ENCODE measurements at places on chromosomes 1 and 21. TPM values are rescaled to one million over a fixed set of nuclear protein-coding genes. Genes with fewer than 3 reads are reported as not detected.
A peak's percentile ranks its signal among the peaks of the same experiment; 100 is the strongest.

DNA sequence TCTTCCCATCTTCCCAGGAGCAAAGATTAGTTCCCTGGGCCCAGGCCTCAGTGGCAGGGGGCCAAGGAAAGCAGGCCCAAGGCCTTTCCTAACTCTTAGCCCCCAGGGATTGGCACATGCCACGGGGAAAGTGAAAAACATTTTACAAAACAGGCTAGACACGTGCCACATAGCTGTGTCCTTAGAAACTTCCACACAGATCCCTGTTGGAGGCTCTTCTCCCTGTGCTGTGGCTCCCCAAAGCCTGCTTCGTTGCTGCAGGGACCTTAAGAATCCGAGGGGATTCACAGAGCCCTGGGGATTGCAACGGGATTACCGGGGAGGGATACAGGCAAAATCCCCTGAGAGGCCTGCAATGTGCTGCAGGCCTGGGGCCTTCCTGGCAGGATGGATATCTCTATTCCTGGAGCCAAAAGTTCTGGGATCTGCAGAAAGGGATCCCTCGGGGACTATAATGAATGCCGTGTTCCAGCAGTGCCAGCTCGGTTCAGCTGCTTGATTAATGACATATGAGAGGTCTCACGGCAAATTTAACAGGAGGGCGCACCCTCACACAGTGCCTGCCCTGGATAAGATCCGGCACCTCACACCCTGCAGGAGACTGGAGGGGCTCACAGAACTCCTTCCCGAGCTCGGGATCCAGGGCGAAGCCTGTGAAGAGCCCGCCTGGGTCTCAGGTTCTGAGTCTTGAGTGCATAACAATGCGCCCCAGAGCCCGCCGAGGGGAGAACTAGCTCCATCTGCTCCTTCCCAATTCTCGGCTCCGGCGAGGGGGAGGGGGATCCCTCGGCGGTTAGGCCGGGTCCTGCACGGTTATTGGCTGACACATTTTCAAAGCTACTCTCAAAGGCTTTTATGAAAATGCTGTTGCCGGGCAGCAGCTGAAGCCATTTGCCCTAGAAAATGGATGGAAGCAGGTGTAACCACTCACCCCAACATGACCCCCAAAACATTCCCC lies 15.3 kb upstream of the RGS8 start:
- DNase-seq: no peak
- no peak overlapping the region for H3K4me3 ChIP-seq
- H3K27ac ChIP-seq: no peak overlapping the region
- no peaks in the 10 kb centered on the region for H3K36me3 ChIP-seq

DNA sequence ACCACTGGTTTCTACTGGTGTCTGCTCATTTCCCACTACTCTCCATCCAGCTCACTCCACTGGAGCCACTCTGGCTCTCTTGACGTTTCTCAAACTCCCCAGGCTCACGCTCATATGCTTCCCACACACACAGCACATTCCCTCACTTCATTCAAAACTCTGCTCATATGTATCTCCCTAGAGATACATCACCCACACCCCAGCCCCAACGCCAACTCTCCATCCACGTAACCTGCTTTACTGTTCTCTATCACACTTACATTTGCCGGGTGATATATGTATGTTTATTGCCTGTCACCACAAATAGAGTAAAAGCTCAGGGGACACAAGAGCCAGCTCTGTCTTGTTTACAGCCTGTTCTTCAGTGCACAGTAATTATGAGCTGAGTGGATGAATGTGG lies 22.2 kb downstream of the EBNA1BP2 start:
- peaks cover 7% of the 10 kb centered on the region for H3K4me1 ChIP-seq
- DNase-seq: no peak
- no peak overlapping the region for H3K27ac ChIP-seq
- H3K36me3 ChIP-seq: no peaks in the 10 kb centered on the region
- H3K4me3 ChIP-seq: no peak overlapping the region

GRCh38 chr1:8821084-8821483 lies 3.6 kb upstream of the RERE start:
- no peaks in the 10 kb centered on the region for H3K36me3 ChIP-seq
- H3K4me1 ChIP-seq: peaks cover under 1% of the 10 kb centered on the region
- no peaks in the 10 kb centered on the region for H3K27me3 ChIP-seq
- DNase-seq: no peak

GRCh38 chr1:42128964-42129363 lies 24.2 kb upstream of the GUCA2B start:
- no peaks in the 10 kb centered on the region for H3K4me1 ChIP-seq
- H3K27me3 ChIP-seq: no peaks in the 10 kb centered on the region
- no peaks in the 10 kb centered on the region for H3K36me3 ChIP-seq
- H3K27ac ChIP-seq: no peak overlapping the region
- DNase-seq: no peak

DNA sequence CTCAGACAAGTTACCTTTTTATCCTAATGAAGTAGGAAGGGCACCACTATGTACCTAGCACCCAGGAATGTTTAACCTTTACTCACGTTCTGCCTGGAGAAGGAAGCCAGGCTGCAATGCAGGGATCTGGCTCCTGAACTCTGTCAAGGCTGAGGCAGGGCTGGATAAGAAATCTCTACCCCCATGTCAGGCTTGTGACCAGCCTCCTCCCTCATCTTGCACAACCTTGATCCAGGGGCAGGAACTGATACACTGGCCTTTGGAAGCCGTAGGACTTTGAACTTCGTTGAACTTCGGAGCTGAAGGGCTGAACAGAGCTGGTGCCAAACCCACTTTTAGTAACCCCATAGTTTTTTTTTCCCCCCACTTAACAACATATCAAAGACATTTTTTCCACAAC lies 8.0 kb upstream of the AKR1A1 start:
- no peaks in the 10 kb centered on the region for H3K36me3 ChIP-seq
- peaks cover 35% of the 10 kb centered on the region for H3K4me1 ChIP-seq
- H3K4me3 ChIP-seq: no peak overlapping the region
- no peak overlapping the region for H3K27ac ChIP-seq

- no peak overlapping the region for H3K4me3 ChIP-seq
- no peaks in the 10 kb centered on the region for H3K27me3 ChIP-seq
- no peak overlapping the region for H3K27ac ChIP-seq
- DNase-seq: no peak
- no peaks in the 10 kb centered on the region for H3K36me3 ChIP-seq
- no peaks in the 10 kb centered on the region for H3K4me1 ChIP-seq
Observed at GRCh38 chr1:73366734-73367413, 831.1 kb downstream of the LRRIQ3 start.

GRCh38 chr1:16960560-16961296 lies 19.7 kb downstream of the MFAP2 start:
- peak overlapping the region; percentile 8 for H3K27ac ChIP-seq
- peak; percentile 72 for DNase-seq
- peaks cover 3% of the 10 kb centered on the region for H3K36me3 ChIP-seq
- H3K27me3 ChIP-seq: no peaks in the 10 kb centered on the region

DNA sequence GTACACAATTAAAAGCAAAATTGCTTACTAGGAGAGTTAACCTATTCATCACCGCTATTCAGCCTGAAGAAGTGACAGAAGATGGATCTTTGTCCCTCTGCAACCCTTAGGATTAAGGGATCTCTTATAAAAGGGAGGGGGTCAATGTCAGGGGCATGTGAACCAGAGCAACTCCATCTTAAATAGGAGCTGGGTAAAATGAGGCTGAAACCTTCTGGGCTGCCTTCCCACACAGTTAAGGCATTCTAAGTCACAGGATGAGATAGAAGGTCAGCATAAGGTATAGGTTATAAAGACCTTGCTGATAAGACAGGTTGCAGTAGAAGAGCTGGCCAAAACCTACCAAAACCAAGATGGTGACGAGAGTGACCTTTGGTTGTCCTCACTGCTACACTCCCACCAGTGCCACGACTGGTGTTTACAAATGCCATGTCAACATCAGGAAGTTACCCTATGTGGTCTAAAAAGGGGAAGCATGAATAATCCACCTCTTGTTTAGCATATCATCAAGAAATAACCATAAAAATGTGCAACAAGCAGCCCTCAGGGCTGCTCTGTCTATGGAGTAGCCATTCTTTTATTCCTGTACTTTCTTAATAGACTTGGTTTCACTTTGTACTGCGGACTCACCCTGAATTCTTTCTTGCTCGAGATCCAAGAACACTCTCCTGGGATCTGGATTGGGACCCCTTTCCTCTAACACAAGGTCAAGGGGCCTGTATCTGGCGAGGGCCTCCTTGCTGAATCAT lies 35.3 kb upstream of the NEK2 start:
- DNase-seq: no peak
- H3K36me3 ChIP-seq: no peaks in the 10 kb centered on the region
- no peak overlapping the region for H3K27ac ChIP-seq
- no peaks in the 10 kb centered on the region for H3K4me1 ChIP-seq
- no peaks in the 10 kb centered on the region for H3K27me3 ChIP-seq

DNA sequence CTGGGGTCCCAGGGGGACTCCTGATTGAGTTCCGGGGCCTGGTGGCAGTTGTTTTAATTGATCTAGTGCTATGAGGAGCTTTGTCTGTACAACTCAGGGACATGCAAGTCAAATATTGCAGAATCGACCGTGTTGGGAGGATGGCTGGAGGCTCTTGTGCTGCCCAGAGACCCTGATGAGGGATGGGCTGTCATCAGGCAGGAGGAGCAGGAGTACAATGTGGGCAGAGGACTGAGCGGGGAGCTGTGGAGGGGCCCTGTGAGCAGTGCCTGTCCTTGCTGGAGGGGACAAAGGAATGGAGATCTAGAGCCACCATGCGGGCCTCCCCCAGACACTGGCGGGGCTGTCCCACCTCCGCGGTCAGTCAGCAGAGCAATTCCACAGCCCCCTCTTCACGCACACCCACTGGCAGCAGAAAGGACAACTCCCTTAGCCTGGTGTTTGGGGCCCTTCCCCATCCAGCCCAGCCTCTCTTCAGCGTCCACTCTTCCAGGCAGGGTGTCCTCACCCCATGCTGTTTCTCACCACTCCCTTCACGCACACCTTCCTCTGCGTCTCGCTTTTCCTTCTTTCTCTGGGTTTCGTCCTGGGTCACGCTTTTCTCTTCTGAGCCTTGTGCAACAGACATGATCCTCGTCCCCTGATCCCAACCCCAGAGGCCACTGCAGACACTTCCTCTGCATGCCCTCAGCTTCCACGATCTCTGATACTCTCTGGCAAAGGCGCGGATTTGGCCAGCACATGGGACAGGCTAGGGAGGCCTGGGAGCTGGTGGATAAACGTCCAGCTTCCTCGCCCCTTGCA lies 122.6 kb downstream of the GRIK3 start:
- H3K27ac ChIP-seq: no peak overlapping the region
- no peaks in the 10 kb centered on the region for H3K27me3 ChIP-seq
- no peak for DNase-seq
- no peak overlapping the region for H3K4me3 ChIP-seq
- H3K36me3 ChIP-seq: no peaks in the 10 kb centered on the region

DNA sequence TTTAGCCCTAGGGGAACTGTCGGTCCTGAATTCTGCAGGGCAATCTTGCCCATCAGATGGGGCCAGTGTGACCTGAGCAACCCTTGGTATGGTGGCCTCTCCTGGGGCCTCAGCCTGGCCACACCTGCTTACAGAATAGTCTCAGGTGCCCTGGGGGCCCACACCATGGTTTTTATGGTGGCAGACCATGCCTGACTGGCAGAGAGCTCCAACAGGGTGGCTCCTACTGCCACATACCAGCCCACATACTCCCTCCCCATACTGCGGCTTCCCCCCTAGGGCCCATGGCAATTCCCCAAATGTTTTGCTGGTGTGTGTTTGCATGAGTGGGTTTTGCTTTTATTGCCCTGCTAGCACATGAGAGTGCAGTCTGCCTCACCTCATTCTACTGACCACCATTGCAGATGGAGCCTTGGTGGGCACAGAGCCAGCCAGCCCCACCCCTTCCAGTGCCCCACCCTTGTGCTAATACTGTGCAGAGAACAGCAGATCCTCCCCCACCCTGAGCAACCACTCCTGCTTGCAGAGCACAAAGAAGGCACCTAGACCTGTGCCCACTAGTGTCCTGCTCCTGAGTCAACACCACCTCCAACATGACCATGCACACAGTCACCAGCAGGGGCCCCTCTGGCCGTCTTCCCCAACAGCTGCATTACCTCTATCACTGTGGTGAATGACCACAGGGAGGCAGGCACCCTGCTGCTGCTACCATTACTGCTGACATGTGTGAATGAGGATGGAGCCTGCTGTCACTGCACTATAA lies 86.8 kb downstream of the GDAP2 start:
- no peaks in the 10 kb centered on the region for H3K4me1 ChIP-seq
- no peak for DNase-seq
- no peaks in the 10 kb centered on the region for H3K27me3 ChIP-seq
- no peak overlapping the region for H3K4me3 ChIP-seq

- H3K4me3 ChIP-seq: no peak overlapping the region
- H3K36me3 ChIP-seq: no peaks in the 10 kb centered on the region
- peak overlapping the region; percentile 64 for H3K27ac ChIP-seq
Observed at GRCh38 chr1:163928069-163928468, 606.3 kb downstream of the NUF2 start.

DNA sequence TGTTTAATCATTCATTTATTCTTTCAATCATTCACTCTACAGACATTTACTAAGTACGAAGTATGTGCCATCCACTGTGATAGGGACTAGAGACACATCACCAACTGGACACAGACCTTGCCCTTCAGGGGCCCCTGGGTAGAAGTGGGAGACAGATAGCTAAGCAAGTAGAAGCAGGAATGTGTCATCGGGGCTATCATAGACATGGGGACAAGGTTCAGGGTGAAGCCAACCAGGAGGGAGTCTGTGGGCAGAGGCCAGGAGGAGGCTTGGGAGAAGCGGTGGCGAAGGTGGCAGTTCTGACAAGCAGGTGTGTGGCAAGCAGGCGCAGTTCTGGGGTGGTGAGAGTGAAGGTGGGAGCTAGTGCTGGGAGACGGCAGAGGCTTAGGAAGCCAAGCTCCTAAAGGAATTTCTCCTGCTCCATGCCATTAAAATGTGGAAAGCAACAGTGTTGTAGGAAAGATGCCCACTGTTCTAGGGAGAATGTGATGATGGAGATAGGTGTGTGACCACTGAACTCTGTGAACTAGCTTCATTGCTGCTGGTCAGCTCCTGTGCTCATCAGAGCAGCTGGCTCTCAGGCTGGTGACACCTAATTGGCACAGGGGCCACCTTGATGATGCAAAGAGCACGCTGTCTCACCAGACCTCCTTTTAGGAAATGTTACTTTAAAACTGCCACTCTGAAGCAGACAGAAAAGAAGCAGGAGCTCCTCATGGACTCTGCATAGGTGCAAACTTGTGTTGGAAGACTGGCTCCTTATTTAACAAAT lies 79.7 kb upstream of the LPGAT1 start:
- no peaks in the 10 kb centered on the region for H3K4me1 ChIP-seq
- no peak overlapping the region for H3K4me3 ChIP-seq
- H3K36me3 ChIP-seq: no peaks in the 10 kb centered on the region
- H3K27me3 ChIP-seq: no peaks in the 10 kb centered on the region
- H3K27ac ChIP-seq: no peak overlapping the region
- no peak for DNase-seq

Gene OPTC
- not detected for total RNA-seq

Gene CFHR2
- total RNA-seq: not detected

Gene CD84
- 56.7 TPM for total RNA-seq

Gene OR2T11
- total RNA-seq: not detected

Gene GJC2
- total RNA-seq: 1.7 TPM

Measured in natural killer cell (primary cell).